ENCODE measurements at places on chromosomes 6 and 20. TPM values are rescaled to one million over a fixed set of nuclear protein-coding genes. Genes with fewer than 3 reads are reported as not detected.

SLC22A16 gene
- 0.91 TPM for total RNA-seq

DNA sequence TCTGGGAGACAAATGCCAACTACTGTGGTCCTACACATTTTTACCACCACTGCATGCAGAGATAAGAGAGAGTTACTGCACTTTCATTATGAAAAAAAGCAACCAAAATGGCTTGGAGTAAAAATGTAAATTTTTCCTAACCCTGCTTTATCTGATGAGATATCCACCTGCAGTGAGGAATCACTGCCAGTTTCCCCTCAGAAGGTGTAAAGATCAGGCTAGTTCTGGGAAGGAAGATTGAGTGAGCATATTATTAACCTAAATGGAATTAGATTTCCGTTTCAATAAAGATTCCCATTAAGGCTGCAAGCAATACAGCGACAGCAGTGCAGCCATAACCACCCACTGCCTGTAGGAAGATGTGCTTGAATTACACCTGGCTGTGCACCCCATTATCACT is 84.9 kb downstream of the QRSL1 start:
- no peak for DNase-seq

DNA sequence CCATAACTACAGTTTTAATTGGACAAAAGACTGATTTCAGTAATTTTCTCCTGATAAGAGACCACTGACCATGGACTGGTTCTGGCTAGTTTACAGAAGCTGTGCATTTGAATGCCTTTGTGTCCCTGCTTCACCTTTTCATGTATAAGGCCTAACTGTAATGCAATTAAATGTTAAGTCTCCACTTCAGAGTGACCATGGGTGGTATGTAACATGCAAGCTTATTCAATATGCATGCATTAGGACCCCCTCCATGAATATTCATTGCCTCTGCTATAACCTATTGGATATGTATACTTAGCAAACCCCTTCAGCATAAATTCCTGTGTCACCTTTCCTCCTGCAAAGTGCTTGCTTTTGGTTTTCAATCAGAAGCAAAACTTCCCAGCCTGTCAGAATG is 2.2 kb downstream of the UBD start:
- no peak for DNase-seq

TASP1 gene
- total RNA-seq = 24.4 TPM

DNA sequence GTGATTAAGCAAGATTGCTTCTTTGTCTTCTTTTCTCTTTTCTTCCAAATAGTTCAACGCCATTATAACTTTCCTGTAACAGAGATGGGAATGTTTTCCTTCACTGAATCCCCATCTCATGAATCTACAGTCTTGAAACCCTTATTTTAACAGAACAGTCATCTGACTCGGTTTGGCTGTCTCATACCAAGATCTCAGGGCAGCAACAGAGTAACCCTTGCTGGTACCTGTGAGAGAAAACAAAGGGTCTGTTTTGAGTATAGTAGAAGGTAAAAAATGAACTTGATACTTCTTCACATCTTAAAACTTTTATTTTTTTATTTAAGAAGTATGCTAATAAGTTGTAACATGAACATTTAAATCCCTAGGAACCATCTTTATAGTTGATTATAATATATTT is 19.6 kb upstream of the DSE start:
- DNase-seq = no peak

GRCh38 chr6:4324746-4325145 is 189.4 kb upstream of the ECI2 start:
- no peak for DNase-seq

ADGB gene
- total RNA-seq = 0.36 TPM

CD24 gene
- 430 TPM for total RNA-seq

FNDC1 gene
- total RNA-seq = 1.7 TPM

- DNase-seq = no peak
Observed at GRCh38 chr6:128275030-128275429, 245.4 kb downstream of the PTPRK start.

DNA sequence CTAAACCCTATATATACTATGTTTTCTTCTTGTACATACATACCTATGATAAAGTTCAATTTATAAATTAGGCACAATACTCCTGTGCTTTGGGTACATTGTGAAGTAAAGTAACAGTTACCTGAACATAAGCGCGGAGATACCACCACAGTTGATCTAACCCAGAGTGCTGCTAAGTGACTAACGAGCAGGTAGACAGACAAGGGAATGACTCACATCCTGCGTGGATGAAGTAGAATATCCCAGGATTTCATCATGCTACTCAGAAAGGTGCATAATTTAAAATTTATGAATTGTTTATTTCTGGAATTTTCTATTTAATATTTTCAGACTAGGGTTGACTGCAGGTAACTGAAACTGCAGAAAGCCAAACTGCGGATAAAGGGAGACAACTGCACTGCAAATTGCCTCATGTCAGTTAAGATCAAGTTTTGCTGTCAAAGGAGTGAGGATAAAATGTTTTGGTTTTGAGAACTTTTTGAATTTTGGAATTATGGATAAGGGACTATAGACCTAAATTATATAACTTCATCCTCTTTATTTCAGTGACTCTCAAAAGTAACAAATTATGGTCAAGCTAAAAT is 14.4 kb downstream of the MKKS start:
- DNase-seq = no peak

DNA sequence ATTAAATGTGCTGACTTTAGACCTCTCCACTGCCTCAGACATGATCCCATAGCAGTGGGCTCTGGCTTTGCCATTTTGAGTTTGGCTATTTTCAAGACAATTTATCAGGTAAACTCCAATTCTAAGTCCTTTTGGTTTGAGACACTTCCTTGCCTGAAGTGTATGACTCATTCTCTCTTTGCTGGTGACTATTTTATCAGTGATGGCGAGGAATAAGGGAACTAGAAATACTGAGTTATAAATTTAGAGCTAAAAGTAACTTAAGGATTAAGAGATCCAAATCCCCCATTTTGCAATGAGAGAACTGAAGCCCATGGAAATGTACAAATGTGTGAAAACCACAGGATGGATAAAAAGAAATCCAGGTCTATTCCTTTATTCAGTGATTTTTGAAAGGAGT is 30.9 kb upstream of the CD83 start:
- DNase-seq = no peak

DNA sequence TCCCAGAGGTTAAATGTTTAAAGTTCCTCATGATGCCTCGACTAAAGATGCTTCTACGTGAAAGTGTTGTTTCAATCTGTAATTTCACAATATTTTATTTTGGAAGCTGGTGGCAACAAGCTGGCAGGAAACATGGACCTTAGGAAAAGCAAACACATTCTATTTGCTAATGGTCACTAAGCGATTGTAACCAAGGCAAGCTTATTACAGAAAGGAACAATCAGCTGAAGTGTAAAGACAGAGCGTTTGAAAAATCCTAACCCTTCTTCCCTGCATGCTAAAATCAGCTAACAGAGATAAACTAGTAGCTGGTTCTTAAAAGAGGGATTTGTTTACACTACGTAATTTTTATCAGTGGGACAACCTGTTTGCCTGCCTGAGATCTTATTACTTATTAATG is 50.0 kb downstream of the IL20RA start:
- no peak for DNase-seq

- DNase-seq = no peak
Observed at GRCh38 chr6:36133912-36134311, 3.6 kb downstream of the MAPK13 start.

TAF4 gene
- 18.1 TPM for total RNA-seq

GRCh38 chr6:133891927-133892812 is 3.3 kb downstream of the TCF21 start:
- DNase-seq = no peak
